Foreskin fibroblast (primary cell): ENCODE measurements at places on chromosomes 3 and 15.

- no peak for DNase-seq
Measured at GRCh38 chr3:71896751-71897150, 111.8 kb upstream of the PROK2 start.

DNA sequence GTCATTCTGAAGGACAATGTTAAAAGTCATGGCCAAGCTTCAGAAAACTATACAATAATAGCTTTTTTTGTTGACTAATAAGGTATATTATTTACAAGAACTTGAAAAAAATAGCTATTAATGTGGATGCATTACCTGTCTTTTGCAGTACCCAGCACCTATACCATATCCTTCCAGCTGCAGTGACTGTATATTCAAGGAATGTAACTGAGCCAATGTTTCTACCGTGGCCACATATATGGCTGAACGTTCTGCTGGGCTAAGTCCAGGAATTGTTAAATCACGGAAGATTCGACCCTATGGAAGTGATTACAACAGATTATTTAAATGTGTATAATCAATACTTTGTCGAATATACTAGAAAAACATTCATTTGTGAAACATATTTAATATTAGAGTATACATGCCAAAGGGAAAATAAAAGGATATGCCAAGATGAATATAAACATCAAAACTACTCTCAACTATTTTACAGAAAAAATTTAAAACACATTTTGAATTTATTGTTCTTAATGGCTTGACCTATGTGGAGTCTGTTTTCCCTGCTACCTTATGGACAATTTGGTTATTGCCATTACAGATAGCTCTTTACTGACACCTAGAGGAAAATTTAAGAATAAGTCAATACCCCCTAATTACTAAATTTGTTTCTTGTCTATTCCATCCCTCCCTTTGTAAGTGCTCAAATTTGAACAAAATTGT, 17.6 kb downstream of the ACAD11 start:
- peak; percentile 74 for DNase-seq

GRCh38 chr3:124570232-124570631, 160.0 kb upstream of the UMPS start:
- no peak for DNase-seq

- no peak for DNase-seq
Measured at GRCh38 chr3:194084284-194084683, 51.7 kb upstream of the HES1 start.

GRCh38 chr3:59704292-59704691, 654.5 kb upstream of the CFAP20DC start:
- no peak for DNase-seq

GRCh38 chr15:39589815-39590644, 9.2 kb downstream of the THBS1 start:
- DNase-seq, result no peak

GRCh38 chr3:25145176-25145575, 282.9 kb upstream of the RARB start:
- no peak for DNase-seq

DNA sequence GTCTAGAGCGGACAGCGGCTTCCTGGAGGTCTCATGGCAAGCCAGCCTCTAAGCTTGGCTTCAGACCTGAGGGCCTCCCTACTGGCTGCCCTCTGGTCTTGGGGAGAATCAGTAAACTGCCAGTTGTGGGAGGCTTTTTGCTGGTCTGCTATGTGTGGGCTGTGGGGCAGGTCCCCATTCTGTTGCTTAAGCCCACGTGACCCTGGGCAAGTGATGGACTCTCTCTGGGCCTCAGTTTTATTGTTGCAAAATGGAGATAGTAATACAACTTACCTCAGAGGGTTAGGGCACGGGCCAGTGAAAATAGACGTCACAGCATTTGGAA, 61.7 kb downstream of the SLC6A6 start:
- DNase-seq, result no peak

GRCh38 chr3:65979162-65979561, 59.6 kb downstream of the MAGI1 start:
- DNase-seq, result peak; percentile 93

DNA sequence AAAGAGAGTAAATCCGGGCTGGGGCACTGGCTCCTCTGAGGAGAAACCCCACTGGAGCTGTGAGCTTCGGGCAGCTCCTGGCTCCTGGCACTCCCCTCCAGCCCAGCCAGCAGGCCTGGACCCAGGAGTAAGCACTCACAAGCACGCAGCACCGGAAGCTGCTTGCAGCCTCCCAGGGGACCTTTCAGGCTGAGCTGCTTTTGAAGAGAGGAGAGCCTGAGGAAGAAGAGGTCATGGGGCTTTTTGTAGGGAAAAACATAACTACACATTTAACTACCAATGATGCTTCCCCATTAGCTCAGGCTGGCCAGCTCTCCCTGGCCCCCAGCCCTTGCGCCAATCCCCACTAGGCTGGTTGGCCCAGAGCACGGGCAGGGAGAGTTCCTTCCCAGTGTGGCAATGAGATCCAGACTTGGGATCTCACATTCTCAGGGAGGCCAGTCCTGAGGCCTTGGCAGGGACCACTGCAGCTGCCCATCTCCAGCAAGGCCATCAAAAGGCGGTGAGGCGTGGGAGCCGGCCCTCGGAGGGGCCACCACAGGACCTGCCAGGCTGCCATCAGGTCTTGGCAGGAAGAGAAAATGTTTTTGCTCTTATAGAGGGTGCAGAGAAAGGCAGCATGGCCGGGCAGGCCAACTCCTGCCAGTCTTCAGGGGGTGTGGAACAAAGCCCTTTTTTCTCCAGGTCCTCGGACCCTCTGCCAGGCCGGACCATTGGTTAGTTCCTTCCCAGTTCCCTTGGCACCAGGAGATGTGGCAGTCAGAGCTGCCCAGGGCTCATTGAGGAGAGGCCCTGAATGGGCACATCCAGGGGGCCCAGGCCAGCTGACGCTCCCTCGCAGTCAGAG, 41.5 kb upstream of the MFGE8 start:
- no peak for DNase-seq

- no peak for DNase-seq
Measured at GRCh38 chr3:24495326-24495994, 810 bp upstream of the THRB start.

DNA sequence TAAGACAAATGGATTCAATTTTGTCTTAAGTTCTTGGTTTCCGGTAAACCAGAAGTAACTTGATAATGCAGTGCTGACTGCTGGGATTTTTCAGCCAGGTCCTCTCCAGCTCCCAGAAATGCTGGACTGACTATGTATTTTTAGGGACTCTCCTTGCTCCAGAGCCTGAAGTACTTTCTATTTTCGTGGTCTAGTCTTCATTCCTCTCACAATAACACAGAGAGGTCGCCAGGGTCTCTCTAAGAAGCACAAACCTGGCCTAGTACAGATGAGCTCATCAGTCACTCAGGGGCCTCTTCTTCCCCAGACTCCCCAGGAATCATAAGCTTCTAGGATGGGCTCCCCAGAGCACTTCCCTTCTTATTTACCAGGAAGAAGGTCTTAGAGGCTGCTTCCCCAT, 85.8 kb downstream of the FAM174B start:
- DNase-seq, result no peak

- DNase-seq, result peak; percentile 24
Measured at GRCh38 chr3:149010504-149010951, 19.2 kb downstream of the GYG1 start.

DNA sequence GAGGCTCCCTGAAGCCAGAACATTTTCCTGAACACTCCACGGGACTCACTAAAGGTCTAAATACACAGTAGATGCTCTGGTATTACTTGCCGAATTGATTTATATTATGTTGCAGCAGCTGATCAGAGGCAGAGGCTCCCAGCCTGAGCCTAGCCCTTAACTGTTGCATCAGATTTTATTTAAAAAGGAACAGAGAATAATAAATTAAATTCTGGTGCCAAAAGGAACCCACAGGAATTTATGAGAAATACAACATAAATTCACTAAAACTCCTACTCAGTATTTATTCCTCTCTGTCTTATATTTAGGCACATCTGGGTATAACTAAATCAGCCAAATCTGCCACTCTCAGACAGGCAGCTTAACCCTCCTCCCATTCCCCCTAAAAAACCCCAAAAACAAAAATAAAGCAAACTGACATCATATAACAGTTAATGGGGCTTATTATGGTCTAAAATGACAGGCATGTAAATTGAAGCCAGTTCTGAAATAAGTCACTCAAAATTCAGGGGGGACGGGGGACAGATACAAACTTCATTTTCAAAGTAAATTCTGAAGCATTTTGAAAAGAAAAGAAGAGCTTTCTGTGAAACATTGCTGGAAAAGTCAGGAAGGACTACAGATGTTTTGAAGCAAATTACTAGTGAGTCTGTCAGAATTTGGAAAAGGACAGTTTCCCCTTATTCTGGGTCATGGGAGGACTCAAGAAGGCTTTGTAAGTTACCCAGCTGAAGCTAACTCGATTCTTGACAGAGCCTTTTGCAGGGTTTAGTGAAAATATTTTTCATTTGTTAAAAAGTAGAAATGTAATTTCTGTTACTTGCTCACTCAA, 53.8 kb upstream of the CORO2B start:
- peak; percentile 75 for DNase-seq

- DNase-seq, result peak; percentile 18
Measured at GRCh38 chr15:80309769-80310384, 57.9 kb upstream of the CTXND1 start.

- DNase-seq, result no peak
Measured at GRCh38 chr3:12155264-12155663, 3.4 kb downstream of the TIMP4 start.

GRCh38 chr15:27339138-27339537, 368.2 kb downstream of the GABRG3 start:
- no peak for DNase-seq

- peak; percentile 15 for DNase-seq
Measured at GRCh38 chr15:83380682-83381081, 66.5 kb upstream of the SH3GL3 start.

DNA sequence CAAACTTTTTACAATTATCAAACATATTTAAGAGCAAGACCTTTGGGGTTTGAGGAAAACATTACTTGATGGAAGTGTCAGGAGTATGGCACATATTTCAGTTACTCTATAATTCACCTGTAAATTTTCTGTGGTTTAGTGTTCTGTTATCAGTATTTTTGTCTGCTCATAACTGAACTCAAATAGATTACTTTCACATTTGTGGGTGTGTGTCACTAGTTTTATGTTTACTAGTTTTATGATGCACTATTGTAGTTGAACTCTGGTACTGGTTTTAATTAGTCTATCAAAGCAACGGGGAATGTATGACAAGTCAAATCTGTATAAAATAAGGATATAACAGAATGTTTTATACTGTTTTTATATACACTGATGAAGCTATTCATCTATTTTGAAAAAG, 27.2 kb downstream of the OXSM start:
- no peak for DNase-seq

GRCh38 chr15:37109168-37109871, 9.0 kb upstream of the MEIS2 start:
- DNase-seq, result no peak

DNA sequence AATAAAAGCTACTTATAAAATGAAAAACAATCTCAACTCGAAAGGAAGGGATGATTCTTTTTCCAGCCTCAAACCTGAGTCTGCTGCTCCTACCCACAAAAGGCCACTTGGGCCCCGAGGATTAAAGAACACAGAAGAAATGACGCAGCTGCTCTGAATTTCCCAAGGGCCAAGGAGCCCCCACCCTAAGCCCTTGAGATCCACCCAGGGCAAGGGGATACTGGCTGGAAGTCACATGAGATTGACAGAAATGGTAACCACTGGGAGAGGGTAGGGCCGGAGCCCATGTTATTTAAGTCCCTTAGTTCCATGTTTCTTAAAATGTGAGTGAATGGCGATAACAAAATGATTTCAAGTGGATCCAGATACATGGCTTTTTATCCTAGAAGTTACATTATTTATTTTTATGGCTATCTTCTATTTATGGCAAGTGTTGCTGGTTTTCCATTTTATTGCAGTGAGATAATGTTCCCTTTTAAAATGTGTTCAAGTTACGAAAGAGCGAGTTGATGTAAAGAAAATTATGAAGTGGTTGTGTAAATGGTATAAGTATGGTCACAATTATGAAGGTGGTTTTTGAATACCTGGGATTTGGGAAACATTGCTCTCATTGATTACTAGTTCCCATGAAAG, 16.8 kb downstream of the IGDCC4 start:
- DNase-seq, result no peak

GRCh38 chr3:173217127-173217526, 76.1 kb upstream of the SPATA16 start:
- DNase-seq, result no peak
